CD4-positive, CD25-positive, alpha-beta regulatory T cell (primary cell): ENCODE measurements at places on chromosomes 6 and 20. TPM values are rescaled to one million over a fixed set of nuclear protein-coding genes. Genes with fewer than 3 reads are reported as not detected.

- peaks cover 16% of the 10 kb centered on the region for H3K4me1 ChIP-seq
- peaks cover 4% of the 10 kb centered on the region for H3K36me3 ChIP-seq
- H3K27me3 ChIP-seq, result no peaks in the 10 kb centered on the region
- no peak overlapping the region for H3K4me3 ChIP-seq
- DNase-seq, result no peak
Observed at GRCh38 chr6:116246089-116246488, 7.8 kb downstream of the TSPYL4 start.

GRCh38 chr6:69866770-69867638 lies 648 bp downstream of the COL19A1 start:
- peaks cover 41% of the 10 kb centered on the region for H3K27me3 ChIP-seq
- H3K36me3 ChIP-seq, result no peaks in the 10 kb centered on the region
- H3K4me3 ChIP-seq, result peak overlapping the region; percentile 86

DNA sequence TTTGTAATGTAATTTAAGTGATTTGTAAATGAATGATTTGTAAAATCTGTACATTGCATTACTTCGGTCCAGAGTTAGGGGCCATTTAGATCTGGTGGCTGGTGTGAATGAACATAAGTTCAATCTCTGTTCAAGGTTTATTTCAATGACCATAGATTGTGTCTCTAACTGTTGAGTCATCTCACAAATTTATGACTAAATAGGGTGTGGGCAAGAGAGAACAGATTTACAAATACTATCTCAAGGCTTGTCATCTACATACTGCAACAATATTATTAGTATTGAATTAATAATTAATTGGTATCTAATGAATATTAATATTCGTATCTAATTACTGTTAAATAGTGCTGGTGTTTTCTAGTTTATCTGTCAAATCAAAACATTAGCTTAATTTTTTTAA lies 115.3 kb upstream of the EDN1 start:
- no peak for DNase-seq
- no peaks in the 10 kb centered on the region for H3K27me3 ChIP-seq
- H3K36me3 ChIP-seq, result no peaks in the 10 kb centered on the region
- no peaks in the 10 kb centered on the region for H3K4me1 ChIP-seq

DNA sequence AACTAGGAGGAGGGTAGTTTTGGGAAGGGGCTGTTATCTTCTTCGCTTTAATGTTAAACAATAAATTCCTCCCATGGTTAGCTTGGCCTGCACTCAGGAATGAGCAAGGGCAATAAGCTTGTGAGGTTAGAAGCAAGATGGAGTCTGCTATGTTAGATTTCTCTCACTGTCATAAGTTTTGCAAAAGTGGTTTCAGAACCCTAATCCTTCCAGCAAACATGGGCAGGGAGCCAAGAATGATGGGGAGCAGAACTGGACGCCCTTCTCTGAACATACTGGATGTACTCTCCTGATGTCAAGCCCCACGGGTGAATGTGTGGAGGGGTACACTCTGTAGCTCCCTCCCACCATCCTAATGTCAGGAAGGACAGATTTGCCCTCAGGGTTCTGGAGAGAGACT lies 22.3 kb downstream of the C6orf163 start:
- no peaks in the 10 kb centered on the region for H3K4me1 ChIP-seq
- H3K27me3 ChIP-seq, result no peaks in the 10 kb centered on the region
- H3K4me3 ChIP-seq, result no peak overlapping the region

- no peak overlapping the region for H3K4me3 ChIP-seq
- no peaks in the 10 kb centered on the region for H3K27me3 ChIP-seq
- H3K36me3 ChIP-seq, result no peaks in the 10 kb centered on the region
- H3K27ac ChIP-seq, result no peak overlapping the region
- DNase-seq, result no peak
- H3K4me1 ChIP-seq, result no peaks in the 10 kb centered on the region
Observed at GRCh38 chr6:138253731-138254130, 35.4 kb upstream of the PBOV1 start.

The FERMT1 gene
- total RNA-seq, result not detected

DNA sequence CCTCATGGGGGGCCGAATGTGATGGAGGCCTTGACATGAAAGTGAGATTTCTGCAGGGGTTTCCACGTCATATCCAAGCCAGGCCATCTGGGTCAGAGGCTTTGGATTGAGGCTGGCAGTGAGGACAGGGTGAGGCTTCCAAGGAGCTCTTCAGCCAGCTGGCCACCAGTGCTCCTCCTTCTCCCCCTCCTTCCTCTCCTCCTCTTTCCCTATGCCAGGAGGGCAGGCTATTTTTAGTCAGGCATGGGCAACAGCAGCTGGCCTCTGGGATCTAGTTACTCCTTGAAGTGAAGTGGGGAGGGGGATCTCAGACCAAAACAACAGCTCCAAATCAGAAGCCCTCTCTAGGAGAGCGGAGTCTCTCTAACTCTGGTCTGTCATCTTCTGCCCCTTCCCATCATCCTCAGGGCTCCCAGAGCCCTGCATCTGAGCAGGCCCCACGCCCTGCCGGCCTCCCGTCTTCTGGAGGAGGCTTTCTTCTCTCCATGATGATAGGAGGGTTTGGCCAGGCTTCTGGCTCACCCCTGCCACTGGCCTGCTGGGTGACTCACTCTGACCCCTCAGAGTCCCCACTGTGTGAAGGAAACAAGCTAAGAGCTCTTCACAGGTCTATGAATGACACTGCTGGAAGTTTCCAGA lies 612 bp downstream of the TNNC2 start:
- H3K36me3 ChIP-seq, result no peaks in the 10 kb centered on the region
- no peaks in the 10 kb centered on the region for H3K27me3 ChIP-seq
- H3K4me3 ChIP-seq, result no peak overlapping the region
- H3K4me1 ChIP-seq, result peaks cover 13% of the 10 kb centered on the region

The PDYN gene
- total RNA-seq, result not detected

DNA sequence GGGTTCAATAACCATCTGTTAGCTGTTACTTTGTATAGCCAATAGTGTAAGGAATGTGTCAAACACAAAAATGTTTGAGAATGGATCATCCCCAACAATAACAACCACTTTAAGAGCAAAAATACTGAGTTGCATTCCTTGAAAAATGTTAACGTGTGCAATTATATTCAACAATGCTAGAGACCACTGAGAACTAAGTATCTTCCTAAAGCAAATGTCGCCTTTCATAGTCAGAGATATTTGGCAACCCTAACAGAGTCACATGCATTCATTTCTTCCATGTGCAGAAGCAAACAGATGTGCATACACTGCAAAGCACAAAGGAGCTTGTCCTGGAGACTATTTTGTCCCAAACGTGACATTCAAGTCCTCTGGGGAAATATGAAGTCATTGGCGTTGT lies 448.6 kb downstream of the GJA1 start:
- H3K27me3 ChIP-seq, result no peaks in the 10 kb centered on the region
- H3K4me3 ChIP-seq, result no peak overlapping the region
- no peak for DNase-seq
- H3K27ac ChIP-seq, result no peak overlapping the region

DNA sequence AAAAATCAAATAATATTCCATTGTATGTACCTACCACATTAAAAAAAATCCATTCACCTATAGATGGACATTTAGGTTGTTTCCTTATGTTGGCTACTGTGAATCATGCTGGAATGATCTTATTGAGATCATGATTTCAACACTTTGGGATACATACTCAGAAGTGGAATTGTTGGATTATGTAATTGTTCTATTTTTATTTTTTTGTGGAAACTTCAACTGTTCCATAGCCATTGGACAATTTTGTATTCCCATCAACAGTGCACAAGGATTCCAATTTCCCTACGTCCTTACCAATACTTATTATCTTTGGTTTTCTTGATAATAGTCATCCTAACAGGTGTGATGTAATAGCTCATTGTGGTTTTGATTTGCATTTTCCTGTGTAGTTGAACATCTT lies 834.0 kb downstream of the MAFB start:
- no peaks in the 10 kb centered on the region for H3K27me3 ChIP-seq
- H3K4me1 ChIP-seq, result no peaks in the 10 kb centered on the region
- no peak for DNase-seq
- no peak overlapping the region for H3K4me3 ChIP-seq
- no peak overlapping the region for H3K27ac ChIP-seq

The FAM209B gene
- 1.3 TPM for total RNA-seq

GRCh38 chr6:75691012-75691411 lies 58.0 kb upstream of the MYO6 start:
- H3K4me3 ChIP-seq, result no peak overlapping the region
- H3K27ac ChIP-seq, result no peak overlapping the region
- H3K27me3 ChIP-seq, result no peaks in the 10 kb centered on the region
- no peaks in the 10 kb centered on the region for H3K4me1 ChIP-seq
- peaks cover 13% of the 10 kb centered on the region for H3K36me3 ChIP-seq

DNA sequence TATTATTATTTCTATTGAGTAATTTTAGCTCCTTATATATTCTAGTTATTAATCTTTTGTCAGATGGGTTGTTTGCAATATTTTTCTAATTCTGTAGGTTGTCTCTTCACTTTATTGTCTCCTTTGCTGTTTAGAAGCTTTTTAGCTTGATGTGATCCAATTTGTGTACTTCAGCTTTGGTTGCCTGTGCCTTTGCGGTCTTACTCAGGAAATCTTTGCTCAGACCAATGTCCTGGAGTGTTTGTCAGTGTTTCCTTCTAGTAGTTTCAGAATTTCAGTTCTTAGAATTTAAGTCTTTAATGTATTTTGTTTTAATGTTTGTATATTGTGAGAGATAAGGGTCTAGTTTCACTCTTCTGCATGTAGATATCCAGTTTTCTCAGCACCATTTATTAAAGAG lies 916.0 kb upstream of the EYS start:
- H3K4me1 ChIP-seq, result no peaks in the 10 kb centered on the region
- no peak overlapping the region for H3K4me3 ChIP-seq
- H3K36me3 ChIP-seq, result no peaks in the 10 kb centered on the region
- no peaks in the 10 kb centered on the region for H3K27me3 ChIP-seq

DNA sequence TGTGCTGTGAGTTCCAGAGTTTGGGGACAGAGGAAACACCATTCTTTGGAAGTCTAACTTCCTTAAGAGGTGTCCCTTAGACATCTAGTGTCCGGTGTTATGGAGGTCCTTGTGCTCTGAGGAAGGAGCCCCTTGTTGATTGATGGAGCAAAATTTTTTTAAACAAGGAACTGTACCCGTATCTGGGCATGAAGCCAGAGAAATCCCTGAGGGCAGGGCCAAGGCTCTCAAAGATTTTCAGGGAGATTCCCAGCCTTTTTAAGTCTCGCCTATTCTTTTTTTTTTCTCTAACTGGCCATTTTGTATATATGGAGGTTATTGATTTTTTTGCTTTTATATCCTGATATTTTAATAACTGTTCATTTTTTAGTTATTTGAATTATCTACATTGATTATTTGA lies 45.9 kb downstream of the TRIM38 start:
- H3K4me1 ChIP-seq, result no peaks in the 10 kb centered on the region
- H3K27me3 ChIP-seq, result no peaks in the 10 kb centered on the region
- no peak overlapping the region for H3K4me3 ChIP-seq
- no peaks in the 10 kb centered on the region for H3K36me3 ChIP-seq

GRCh38 chr20:58573986-58574385 lies 58.8 kb upstream of the APCDD1L start:
- H3K4me1 ChIP-seq, result no peaks in the 10 kb centered on the region
- no peak for DNase-seq
- H3K4me3 ChIP-seq, result no peak overlapping the region
- H3K27ac ChIP-seq, result no peak overlapping the region
- H3K27me3 ChIP-seq, result no peaks in the 10 kb centered on the region

The PLA2G7 gene
- not detected for total RNA-seq

DNA sequence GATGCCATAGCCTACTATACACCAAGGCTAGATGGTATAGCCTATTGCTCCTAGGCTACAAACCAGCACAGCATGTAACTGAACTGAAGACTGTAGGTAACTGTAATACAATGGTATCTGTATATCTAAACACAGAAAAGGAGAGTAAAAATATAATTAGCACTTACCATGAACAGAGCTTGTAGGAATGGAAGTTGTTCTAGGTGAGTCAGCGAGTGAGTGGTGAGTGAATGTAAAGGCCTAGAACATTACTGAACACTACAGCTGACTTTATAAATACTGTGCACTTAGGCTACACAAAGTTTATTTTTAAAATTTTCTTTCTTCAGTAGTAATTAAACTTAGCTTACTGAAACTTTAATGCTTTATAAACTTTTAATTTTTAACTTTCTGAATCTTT lies 129.5 kb downstream of the BTBD9 start:
- no peaks in the 10 kb centered on the region for H3K4me1 ChIP-seq
- no peaks in the 10 kb centered on the region for H3K36me3 ChIP-seq
- H3K27ac ChIP-seq, result no peak overlapping the region
- H3K4me3 ChIP-seq, result no peak overlapping the region
- H3K27me3 ChIP-seq, result no peaks in the 10 kb centered on the region

The RIPPLY2 gene
- total RNA-seq, result not detected

The IGF2R gene
- 71.2 TPM for total RNA-seq
